Right atrium auricular region (tissue), 2 donors: ENCODE measurements at places on chromosomes 5 and 9. TPM values are rescaled to one million over a fixed set of nuclear protein-coding genes. Genes with fewer than 3 reads are reported as not detected.

GRCh38 chr5:156476678-156477077, 149.7 kb downstream of the SGCD start:
- no peaks in the 10 kb centered on the region for H3K27me3 ChIP-seq
- H3K4me1 ChIP-seq = peaks cover 45% of the 10 kb centered on the region
- no peak overlapping the region for H3K4me3 ChIP-seq
- no peaks in the 10 kb centered on the region for H3K36me3 ChIP-seq
- no peak overlapping the region for H3K27ac ChIP-seq

DNA sequence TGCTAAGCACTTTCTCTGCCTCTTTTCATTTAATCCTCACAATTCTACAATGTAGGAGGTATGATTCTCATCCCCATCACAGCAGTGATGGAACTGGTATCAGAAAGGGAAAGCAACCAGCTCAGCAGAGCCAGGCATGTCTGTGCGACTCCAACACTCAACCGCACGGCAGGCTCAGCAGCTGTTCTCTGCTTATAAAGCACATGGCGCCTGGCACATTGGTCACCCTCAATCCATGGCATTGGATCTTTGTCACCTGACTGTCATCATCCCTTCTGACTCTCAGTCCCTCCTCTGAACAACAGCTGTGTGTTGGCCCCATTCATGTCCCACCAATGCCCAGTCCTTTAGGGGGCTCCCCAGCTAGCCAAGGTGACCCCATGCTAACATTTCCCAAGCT, 45.1 kb upstream of the HAND1 start:
- no peak overlapping the region for H3K27ac ChIP-seq
- no peaks in the 10 kb centered on the region for H3K27me3 ChIP-seq
- no peak overlapping the region for H3K4me3 ChIP-seq
- H3K4me1 ChIP-seq = peaks cover 12% of the 10 kb centered on the region
- H3K36me3 ChIP-seq = no peaks in the 10 kb centered on the region

DNA sequence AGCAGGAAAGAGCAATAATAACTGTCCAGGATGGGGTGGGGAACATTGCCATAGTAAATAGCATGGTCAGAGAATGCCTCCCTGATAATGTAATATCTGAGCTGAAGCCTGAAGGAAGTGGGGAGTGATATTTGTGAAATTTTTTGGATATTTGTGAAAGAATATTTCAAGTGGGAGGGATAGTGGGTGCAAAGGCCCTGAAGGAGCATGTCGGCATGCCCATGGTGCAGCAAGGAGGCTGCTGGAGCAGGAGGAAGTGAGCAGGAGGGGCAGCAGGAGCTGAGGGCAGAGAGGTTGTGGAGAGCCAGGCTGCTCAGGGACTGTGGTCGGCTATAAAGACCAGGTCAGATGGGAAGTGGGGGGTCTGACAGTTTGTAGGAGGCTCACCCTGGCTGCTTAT, 21.1 kb upstream of the PDE8B start:
- no peaks in the 10 kb centered on the region for H3K27me3 ChIP-seq
- no peaks in the 10 kb centered on the region for H3K4me1 ChIP-seq
- H3K4me3 ChIP-seq = no peak overlapping the region
- H3K36me3 ChIP-seq = no peaks in the 10 kb centered on the region
- no peak for DNase-seq

- H3K27ac ChIP-seq = no peak overlapping the region
- H3K4me1 ChIP-seq = no peaks in the 10 kb centered on the region
- no peaks in the 10 kb centered on the region for H3K27me3 ChIP-seq
- H3K36me3 ChIP-seq = no peaks in the 10 kb centered on the region
Measured at GRCh38 chr5:4901305-4901811, 238.8 kb upstream of the ADAMTS16 start.

Gene SAXO1
- not detected for total RNA-seq

Gene PCDHB5
- 4.3 TPM for total RNA-seq

Gene UGCG
- total RNA-seq = 10.8 TPM

Gene FOXD4
- not detected for total RNA-seq

Gene HSD17B4
- total RNA-seq = 170 TPM

GRCh38 chr5:40689438-40689837, 9.7 kb downstream of the PTGER4 start:
- H3K27me3 ChIP-seq = no peaks in the 10 kb centered on the region
- no peak for DNase-seq
- peaks cover 37% of the 10 kb centered on the region for H3K4me1 ChIP-seq
- H3K36me3 ChIP-seq = peaks cover 8% of the 10 kb centered on the region

- no peak overlapping the region for H3K27ac ChIP-seq
- no peaks in the 10 kb centered on the region for H3K36me3 ChIP-seq
- H3K4me3 ChIP-seq = no peak overlapping the region
- DNase-seq = no peak
- no peaks in the 10 kb centered on the region for H3K4me1 ChIP-seq
Measured at GRCh38 chr9:91241909-91242308, 119.8 kb downstream of the AUH start.

GRCh38 chr5:89338935-89339334, 456.0 kb upstream of the MEF2C start:
- no peaks in the 10 kb centered on the region for H3K36me3 ChIP-seq
- H3K4me1 ChIP-seq = no peaks in the 10 kb centered on the region
- H3K27ac ChIP-seq = no peak overlapping the region
- no peaks in the 10 kb centered on the region for H3K27me3 ChIP-seq

Gene IL7R
- 3.1 TPM for total RNA-seq

GRCh38 chr5:145853781-145854376, 18.7 kb upstream of the PRELID2 start:
- no peak for DNase-seq
- no peak overlapping the region for H3K4me3 ChIP-seq
- H3K4me1 ChIP-seq = no peaks in the 10 kb centered on the region
- H3K36me3 ChIP-seq = no peaks in the 10 kb centered on the region

GRCh38 chr5:72379936-72380335, 59.8 kb downstream of the PTCD2 start:
- no peaks in the 10 kb centered on the region for H3K36me3 ChIP-seq
- H3K4me3 ChIP-seq = no peak overlapping the region
- H3K4me1 ChIP-seq = no peaks in the 10 kb centered on the region
- H3K27me3 ChIP-seq = no peaks in the 10 kb centered on the region
- no peak for DNase-seq
- no peak overlapping the region for H3K27ac ChIP-seq

GRCh38 chr9:16572005-16572734, 298.3 kb downstream of the BNC2 start:
- H3K4me1 ChIP-seq = peaks cover 5% of the 10 kb centered on the region
- no peak for DNase-seq
- no peak overlapping the region for H3K27ac ChIP-seq
- no peaks in the 10 kb centered on the region for H3K27me3 ChIP-seq

DNA sequence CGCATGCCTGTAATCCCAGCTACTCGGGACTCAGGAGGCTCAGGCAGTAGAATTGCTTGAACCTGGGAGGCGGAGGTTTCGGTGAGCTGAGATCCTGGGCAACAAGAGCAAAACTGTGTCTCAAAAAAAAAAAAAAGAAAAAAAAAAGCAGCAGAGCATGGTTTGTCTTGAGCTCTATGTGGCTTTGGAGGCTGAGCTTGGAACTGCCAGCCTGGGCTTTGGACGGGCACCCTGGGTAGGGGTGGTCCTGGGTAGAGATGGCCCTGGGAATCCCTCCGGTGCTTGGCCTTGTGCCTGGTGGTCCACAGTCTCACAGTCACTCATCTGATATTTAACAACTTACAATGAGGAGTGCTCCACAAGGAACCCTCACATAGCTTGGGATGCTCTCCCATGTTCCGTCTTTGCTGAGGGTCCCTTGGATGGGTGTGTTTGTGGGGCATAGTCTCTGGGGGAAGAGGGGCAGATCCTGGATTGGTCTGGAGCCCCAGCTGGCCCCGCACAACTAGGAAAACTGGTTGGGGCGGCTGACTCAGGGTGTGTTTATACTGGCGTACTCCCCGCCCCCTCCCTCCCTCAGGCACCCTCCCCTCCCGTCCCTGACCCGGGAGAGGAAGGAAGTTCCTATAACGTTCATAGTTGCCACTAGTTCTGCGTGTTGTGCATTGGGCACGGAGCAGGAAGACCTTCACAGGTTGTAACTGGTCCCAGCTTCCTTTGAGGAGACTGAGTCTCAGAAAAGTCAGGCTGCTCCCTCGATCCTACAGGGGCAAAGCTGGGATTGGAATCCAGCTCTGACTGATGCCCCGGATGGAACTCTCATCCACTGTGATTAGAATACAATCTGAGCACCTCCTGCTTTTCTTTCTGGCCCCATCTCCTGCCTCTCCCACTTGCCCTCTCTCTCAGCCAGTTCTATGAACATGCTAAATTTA, 11.2 kb downstream of the IER5L start:
- H3K27me3 ChIP-seq = no peaks in the 10 kb centered on the region
- peak; percentile 84 for DNase-seq
- H3K27ac ChIP-seq = peak overlapping the region; percentile 72
- peaks cover 40% of the 10 kb centered on the region for H3K4me1 ChIP-seq
